Fibroblast of skin of scalp (primary cell): ENCODE measurements at places on chromosomes 6 and 20.

DNA sequence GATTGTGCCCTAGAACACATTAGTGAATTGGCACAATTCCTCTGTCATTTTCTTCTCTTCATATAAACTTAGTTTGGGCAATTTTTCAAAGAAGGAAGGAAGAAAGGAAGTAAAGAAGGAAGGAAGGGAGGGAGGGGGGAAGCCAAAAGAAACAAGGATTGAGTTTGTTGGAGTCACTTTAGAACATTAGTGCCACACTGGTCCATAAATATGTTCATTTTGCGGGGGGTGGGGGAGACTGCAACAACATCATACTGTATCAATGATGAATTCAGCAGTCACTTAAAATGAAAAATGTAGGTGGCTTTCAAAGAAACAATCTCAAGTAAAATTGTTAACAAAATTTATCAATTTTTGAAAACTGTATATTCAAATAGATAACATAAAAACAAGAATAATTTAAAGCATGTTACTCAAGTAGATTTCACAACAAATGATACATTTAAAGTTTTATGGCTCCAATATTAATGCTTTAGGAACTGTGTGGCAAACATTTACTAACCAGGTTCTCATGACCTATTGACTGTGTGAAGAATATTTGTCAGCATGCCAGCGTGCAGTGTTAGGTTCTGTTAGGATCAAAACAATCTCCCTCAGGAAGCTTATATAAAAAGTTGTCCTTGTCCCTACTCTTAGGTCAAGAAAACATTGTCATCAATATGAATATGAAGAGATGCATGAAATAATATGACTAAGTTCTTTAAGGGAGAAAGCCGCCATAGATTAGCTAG lies 208.1 kb upstream of the AGPAT4 start:
- no peak for DNase-seq

- DNase-seq: no peak
Measured at GRCh38 chr6:131972741-131973140, 21.6 kb upstream of the CCN2 start.

DNA sequence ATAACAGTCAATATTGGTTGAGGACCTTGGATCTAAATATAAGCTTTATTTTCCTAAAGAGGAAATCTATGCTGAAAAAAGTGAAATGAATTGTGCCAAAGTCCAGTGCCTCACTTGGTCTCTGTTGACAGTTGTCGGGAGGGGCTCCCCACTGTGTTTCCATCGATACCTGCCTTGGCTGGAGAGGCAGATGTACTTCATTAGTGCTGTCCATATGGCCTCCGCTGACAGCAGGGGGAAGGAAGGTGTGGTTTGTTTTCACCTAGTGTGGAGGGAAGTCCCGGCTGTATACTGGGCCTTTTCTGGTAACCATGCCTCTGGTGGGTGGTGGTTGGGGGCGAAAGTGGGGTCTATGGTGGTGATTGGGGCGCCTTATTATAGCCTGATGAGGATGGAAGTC lies 42.7 kb downstream of the CD2AP start:
- no peak for DNase-seq

GRCh38 chr20:58001946-58002345 lies 226.5 kb downstream of the ANKRD60 start:
- no peak for DNase-seq

DNA sequence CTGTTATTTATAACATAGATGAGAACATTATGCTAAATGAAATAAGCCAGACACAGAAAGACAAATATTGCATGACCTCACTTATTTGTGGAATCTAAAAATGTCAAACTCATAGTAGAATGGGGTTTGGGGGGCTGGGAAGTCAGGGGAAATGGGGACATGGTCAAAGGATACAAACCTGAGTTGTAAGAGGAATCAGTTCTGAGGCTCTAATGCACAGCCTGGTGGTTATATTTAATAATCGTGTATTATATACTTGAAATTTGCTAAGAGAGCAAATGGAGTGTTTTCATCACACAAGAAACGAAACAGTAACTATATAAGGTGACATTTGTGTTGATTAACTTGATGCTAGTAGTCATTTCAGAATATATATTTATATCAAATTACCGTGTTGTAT lies 40.8 kb upstream of the GFOD1 start:
- DNase-seq: no peak

DNA sequence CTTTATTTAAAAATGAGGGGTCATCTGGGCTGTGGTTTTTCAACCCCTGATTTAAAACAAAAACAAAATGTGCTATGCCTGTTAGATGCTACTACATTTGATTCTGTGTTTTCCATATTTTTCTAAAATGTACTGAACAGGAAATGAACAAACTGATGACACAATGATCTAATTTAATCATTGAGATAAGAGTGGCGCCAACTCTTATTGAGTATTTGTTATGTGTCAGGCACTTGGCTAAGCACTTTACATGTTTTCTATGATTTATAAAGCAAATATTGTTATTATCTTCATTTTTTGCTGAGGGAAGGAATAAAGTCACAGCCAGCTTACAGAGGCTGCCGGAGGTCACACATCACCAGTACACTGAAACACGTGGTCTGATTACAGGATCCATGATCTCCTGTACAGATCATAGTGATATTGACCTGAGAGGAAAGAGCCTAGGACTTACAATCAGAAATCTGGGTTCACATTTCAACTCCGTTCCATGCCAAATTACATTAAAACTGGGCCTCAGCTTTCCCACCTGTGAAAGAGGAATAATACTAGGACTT lies 166.7 kb downstream of the ESR1 start:
- DNase-seq: no peak

DNA sequence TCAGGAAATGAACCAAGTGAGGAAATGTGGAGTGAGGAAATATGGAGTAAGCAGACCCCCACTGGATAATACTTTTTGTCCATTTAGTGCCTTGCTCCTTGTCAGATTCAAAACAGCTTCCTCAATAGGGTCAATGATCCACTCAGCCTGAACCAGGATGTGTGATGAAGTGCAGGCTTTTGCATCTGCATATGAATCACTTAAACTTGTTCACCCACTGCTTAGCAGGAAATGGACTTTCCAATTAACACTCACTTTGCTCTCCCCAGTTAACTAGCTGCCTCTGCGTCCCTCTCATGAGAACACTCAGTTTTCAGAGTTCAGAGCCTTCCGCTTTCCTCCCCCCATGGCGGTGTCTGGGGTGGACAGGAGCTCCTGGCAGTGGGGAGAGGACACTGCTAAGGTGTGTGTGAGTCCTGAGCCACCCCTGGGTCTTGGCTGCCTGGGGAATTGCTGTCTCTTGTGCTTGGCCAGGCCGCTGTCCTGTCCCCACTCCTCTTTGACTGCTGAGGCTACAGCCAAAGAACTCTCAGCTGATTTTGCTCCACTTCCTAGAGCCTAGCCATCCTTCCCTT lies 621.8 kb downstream of the CDH26 start:
- no peak for DNase-seq

- no peak for DNase-seq
Measured at GRCh38 chr6:34057790-34058189, 88.1 kb downstream of the GRM4 start.

DNA sequence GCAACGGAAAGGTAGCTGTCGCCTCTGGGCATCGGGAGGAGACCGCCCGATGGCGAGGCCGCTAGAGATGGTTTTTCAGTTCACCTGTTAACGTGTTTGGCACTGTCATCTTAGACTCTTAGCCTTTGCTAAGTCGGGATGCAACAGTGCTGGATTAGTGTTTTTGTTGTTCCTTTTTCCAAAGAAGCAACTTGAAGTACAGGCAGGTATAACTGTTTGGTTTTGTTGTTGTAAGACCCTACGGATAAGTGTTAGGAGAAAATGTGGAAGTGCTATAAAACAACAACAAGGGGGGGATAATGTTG lies 723 bp downstream of the MANEA start:
- no peak for DNase-seq

DNA sequence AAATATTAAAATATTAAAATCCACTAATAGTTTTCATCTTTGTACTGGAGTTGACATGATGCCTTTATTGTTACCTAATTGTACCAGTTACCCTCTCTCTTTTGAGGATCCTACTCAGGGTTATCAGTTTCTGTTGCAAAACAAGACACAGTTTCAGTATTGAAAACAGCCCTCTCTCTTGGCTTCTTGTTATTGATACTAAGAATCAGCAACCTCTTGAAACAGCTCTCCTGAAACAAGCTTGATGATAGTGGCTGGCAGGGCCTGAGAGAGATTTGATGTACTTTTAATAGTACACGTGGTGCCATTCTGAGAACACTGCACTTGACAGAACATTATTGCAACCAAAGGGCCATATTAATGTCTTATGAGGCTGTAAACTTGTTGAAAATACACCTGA lies 64.9 kb upstream of the MEI4 start:
- DNase-seq: no peak

- DNase-seq: no peak
Measured at GRCh38 chr6:149983145-149983544, 19.4 kb downstream of the ULBP1 start.

GRCh38 chr6:77502981-77503380 lies 39.7 kb upstream of the HTR1B start:
- DNase-seq: peak; percentile 4

DNA sequence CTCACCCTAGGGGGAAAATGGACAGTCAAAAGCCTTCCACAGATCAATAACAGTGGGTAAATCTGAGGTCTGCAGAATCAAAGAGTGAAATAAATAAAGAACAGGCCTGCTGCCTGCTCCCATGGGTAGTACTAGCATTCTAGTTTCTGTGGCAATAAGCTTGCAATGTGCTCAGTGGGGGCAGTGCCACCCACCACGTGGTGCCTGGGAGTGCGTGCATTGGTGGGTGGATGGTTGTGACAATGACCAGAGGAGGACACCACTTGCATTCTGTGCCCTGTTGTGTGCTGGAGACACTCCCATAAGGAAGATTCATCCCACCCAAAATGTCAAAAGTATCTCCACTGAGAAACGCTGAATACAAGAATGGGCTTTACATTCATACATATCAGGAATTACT lies 95.5 kb upstream of the NEDD9 start:
- DNase-seq: no peak

DNA sequence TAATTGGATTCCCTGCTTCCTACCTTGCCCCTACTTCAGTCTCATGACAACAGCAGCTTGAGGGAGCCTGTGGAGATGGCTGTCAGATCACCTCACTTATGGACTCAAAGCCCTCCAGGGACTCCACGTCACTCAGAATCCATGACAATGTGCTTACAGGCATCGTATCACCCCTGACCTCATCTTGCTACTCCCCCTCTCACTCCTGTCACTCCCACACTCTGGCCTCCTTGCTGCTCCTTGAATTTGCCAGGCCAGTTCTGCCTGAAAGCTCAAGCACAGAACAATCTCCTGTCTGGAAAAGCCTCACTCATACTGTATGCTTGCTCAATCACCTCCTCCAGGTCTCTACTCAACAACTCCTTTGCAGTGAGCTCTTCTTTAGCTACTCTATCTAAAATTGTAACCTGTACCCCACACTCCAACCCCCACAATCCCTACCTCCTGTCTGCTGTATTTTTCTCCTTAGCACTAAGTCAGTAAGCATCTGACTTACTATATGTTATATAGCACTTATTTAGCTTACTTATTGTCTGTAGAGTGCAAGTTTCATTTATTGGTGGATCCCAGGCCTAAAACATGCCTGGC lies 10.7 kb upstream of the GSTA4 start:
- DNase-seq: no peak

DNA sequence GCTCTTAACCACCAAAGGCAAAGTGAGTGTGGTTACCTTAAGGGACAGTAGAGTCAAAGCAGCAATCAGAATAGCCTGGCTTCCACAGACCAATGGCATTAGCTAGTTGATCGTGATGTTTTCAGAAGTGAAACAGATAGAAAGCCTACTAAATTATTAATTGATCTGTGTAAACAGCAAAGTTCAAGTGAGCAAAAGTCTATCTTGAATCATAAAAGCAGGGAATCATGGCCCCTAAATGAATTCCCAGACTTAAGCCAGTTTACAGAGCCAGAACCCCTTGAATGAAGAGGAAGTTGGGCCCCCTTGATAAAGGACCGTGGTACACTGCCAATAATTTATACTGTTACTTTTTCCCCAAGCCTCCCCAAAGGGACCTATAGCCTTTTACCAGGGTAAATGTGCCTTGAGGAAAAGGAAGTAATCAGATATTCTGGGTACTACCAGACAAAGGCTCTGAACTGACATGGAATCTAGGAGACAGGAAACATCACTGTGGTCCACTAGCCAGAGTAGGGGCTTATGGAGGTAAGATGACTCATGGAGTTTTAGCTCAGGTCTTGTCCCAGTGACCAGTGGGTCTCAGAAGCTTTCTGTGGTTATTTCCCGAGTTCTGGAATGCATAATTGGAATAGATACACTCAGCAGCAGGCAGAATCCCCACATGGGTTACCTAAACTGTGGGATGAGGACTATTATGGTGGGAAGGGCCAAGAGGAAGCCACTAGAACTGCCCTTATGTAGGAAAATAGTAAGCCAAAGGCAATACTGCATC lies 317.5 kb downstream of the CD83 start:
- DNase-seq: peak; percentile 38

DNA sequence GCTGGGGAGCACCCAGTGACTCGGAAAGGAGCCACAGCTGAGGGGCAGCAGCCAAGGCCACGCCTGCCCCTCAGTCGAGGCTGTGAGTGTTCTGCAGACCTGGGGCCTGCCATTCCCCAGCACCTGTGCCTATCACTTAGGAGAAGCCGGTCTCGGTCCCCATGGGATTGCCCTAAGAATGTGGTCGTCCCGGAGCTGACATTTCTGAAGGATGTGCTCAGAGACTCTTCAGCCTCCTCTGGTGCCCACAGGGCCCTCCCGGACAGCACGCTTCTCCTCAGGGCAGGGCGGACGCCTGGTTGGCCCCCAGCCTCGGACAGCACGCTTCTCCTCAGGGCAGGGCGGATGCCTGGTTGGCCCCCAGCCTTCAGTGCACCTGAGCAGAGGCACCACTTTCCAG lies 223.9 kb downstream of the ERMARD start:
- DNase-seq: no peak

GRCh38 chr20:38429301-38429700 lies 5.8 kb downstream of the SNHG17 start:
- DNase-seq: no peak

DNA sequence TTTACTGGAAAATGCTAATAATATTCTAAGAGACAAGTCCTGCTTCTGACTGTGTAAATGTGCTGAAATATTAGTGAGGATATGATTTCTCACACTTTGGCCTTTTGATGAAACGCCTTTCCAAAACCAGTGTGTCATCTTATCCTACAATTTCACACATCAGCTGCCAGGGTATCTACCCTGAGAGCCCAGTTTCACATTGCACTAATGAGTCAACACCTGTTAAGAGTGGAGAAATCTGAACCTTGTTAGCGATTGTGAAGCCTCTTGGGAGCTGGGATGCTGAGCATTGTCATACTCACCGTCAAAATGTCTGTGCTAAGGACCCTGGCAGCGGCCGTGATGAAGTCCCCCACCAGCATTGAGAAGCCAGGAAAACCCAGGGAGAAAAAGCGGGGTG lies 166.0 kb downstream of the RALGAPA2 start:
- DNase-seq: no peak

- DNase-seq: no peak
Measured at GRCh38 chr20:53425941-53426340, 167.7 kb downstream of the ZNF217 start.

- DNase-seq: no peak
Measured at GRCh38 chr20:31861135-31861384, 9.3 kb downstream of the DUSP15 start.

- DNase-seq: no peak
Measured at GRCh38 chr6:17663226-17663625, 43.5 kb downstream of the NUP153 start.
